ENCODE measurements at places on chromosomes 3 and 15.
A peak's percentile ranks its signal among the peaks of the same experiment; 100 is the strongest.

- DNase-seq, result no peak
Observed at GRCh38 chr15:96076350-96076749, 254.2 kb upstream of the NR2F2 start.

GRCh38 chr15:50113992-50114780 is 4.8 kb downstream of the ATP8B4 start:
- no peak for DNase-seq

DNA sequence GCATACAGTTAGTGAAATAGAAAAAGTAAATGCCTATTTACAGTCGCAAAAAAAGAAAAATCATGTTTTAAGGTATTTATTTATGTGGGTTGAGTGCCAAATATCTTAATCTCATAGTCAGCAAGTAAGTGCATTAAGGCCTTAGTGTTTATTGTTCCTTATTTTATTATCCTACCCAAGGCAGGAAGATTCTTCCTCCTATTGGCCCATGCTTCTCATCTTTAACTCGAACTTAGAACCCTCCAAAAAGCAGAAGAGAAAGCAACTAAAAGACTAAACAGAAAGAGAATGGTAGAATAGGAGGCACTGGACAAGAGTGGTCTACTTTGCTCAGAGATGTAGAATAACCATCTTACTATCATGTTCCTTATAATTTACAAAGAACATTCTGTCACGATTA is 7.5 kb downstream of the RFX7 start:
- DNase-seq, result no peak

GRCh38 chr3:69115731-69116130 is 6.7 kb downstream of the LMOD3 start:
- DNase-seq, result no peak

DNA sequence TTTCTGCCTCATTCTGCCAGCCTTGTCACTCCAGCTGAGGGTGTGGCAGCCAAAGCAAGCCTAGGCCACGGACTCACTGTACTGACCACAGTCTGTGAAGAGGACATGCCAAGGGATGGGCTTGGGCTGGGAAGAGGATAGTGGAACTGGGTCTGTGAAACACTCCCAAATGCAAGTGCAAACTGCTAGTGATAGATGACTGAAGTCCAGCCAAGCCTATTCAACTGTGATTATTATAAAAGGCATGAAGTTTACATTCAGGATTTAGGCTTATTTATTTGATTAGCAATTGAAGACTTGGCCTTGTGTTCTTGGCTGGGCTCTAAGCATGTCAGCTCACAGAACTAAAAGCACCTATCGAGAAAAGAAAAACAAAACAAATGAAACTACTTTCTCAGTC is 84.9 kb upstream of the UBE2E1 start:
- DNase-seq, result no peak

GRCh38 chr3:69121513-69121912 is 882 bp downstream of the LMOD3 start:
- DNase-seq, result no peak

GRCh38 chr3:105503191-105503593 is 136.5 kb downstream of the ALCAM start:
- DNase-seq, result no peak

DNA sequence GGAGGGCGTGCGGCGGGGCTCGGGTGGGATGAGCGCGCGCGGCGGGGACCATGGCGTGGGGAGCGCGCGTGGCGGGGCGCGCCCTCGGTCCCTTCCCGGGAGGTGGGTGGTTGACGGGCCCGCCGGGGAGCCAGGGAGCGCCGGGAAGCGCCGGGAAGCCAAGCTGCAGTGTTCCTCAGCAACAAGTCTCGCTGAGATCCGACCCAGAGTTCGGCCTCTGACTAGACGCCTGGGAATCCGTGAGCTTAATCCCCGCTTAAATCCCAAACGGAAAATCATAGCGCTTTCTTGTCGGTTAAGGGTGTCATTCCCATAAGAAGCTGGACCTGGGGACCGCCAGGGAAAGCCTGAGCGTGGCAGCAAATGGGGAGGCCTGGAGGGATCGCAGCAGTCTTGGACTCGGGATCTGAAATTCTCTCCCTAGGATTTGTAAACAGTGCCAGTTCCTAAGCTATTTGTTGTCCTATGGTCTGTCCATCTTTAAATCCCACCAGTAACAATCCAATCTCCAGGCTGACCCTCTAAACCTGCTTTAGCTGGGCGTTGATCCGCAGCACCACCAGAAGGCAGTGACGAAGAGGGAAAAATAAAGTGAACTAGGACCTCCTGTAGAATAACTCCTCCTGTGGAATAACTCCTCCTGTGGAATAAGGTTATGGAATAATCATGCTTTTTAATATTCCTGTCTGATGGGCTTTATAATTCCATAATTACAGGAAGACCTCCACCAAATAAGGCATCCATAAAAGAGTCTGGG is 570 bp upstream of the NEDD4 start:
- DNase-seq, result no peak

- DNase-seq, result no peak
Observed at GRCh38 chr3:158453865-158454264, 117.1 kb upstream of the MLF1 start.

- DNase-seq, result no peak
Observed at GRCh38 chr3:71052716-71053115, 530.8 kb downstream of the FOXP1 start.

DNA sequence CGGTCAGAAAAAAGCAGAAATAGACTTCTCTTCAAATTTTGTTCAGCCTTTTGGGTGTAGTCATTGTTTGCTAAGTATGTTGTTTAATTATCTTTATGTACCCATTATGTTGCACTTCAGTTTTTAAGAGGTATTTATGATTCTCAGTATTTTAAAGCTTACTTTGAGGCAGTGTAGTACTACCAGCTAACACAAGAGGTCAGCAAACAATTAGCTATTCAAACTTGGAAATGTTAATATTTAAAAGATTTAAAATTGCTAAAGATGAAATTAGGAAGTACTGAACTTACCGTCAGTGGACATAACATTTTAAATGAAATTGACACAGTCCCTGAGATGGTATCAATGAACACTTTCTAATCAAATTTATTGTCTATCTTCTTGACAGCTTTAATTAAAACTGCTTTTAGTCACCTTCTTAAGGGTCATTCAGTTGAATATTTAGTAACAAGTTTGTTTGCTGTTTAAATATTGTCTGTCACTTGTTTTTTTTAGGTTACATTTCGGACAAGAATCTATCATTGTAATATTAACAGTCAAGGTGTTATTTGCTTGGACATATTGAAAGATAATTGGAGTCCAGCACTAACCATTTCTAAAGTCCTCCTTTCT is 28.1 kb downstream of the NKIRAS1 start:
- DNase-seq, result no peak

GRCh38 chr3:7812490-7812889 is 689.1 kb upstream of the LMCD1 start:
- no peak for DNase-seq

GRCh38 chr3:82633319-82633718 is 871.9 kb upstream of the GBE1 start:
- DNase-seq, result no peak

DNA sequence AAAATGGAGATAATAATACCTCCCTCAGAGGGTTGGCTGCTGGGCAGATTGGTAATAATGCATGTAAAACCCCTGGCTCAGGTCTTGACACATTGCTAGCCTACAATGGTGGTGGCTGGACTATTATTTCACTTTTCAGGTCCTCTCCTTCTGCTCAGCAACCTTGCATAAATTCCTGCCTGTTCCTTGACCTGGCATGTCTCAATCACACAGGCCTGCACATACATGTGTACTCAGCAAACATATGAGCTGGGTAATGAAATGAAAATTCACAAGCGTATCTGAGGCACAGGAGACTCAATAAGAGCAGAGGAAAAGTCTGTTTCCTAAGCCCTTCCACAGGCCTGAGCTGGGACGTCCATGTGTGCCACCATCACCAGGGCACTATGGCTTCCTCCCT is 17.4 kb downstream of the VPS18 start:
- no peak for DNase-seq

DNA sequence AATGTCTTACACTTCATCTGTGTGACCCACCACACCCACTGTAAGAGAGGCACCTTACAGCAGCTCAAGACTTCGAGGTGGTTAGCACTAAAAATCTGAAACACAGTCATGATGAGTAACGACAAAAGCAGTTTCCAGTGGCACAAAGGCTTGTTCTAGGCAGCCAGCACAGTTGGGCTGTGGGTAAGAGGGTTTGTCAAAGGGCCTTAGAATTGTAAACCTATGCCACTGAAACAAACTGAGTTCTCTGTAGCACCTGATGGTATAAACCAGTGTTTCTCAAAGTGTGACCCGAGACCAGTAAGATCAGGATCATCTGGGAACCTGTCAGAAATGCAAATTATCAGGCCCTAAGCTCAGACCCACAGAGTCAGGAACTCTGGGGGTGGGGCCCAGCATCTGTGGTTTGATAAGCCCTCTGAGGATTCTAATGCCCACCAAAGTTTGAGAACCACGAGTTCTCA is 36.5 kb downstream of the DAPK2 start:
- peak; percentile 23 for DNase-seq

DNA sequence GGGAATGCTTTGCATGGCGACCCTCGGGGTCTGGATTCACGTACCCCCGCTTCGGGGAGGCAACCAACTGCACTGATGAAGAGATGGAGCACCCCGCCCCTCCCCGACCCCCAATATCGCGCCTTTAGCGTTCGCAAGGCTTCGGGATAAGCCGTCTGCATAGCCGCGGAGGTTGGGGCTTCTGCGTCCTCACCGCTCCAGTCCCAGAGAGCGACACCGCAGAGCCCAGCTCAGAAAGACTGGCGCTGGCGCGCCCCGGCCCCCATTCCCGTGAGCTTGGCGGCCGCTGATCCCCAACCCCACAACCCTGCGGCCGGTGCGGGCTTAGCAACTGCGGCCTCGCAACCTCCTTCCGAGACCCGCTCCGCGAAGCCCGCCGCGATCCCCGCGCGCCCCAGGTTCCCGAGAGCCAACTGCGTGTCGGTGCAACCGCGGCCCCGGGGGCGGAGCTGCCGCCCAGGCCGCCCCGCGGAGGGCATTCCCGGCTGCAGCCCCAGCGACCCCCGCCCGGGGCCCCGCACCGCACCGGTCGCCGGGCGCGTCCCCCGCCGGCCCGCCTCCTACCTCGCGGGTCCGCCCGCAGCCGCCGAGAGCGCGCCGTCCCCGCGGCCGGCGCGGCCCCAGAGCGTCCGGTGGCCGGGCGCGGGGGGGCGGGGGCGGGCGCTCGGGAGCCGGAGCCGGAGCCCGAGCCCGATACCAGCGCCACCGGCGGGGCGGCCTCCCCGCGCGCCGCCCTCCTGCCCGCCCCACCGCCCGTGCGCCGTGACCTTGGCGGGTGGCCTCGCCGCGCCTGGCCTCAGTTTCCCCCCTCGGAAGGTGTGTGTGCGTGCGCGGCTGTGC is 79.5 kb downstream of the IQSEC1 start:
- no peak for DNase-seq

DNA sequence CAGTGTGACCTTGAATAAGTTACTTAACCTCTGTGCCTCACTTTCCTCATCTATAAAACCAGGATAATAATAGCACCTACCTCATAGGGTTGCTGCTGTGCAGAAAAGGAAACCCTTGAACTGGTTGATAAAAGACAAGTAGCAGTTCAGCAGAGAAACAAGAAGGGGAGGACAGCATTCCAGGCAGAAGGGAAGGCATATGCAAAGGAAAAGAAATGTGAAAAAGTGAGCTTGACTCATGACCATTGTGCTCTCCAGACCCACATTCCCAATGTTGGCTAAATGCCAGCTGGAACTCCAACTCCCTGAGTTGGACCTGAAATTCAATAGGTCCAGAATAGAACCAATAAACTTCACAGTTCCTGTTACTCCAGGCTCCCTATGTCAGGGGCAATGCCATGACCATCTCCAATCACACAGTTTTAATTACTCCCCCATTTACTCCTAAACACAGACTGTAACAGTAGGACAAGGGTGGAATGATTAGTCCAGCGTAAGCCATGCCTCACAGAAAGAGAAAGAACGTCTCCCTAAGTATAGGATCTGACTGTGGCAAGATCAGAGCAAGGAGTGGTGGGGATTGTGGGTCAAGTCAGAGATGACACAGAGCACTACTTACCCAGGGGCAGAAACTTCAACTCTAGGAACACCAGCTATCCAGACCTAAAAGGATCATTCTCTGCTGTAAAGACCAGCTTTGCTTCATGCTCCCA is 26.9 kb downstream of the PRKAR2A start:
- no peak for DNase-seq

DNA sequence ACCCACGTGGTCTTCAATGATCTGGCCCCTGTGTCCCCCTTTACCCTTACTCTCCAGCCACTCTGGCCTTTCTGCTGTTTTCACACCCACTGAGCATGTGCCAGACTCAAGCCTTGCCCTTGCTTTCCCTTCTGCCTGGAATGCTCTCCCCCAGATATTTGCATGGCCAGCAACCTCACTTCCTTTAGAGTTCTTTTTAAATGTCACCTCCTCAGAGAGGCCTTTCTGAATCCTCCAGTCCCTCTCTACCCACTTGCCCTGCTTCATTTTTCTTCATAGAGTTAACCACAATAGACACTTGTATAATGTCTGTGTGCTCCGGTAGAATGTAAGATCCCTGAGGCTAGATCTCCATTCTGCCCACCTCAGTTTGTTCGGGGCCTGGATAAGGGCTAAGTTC is 39.4 kb upstream of the TIPARP start:
- DNase-seq, result no peak

DNA sequence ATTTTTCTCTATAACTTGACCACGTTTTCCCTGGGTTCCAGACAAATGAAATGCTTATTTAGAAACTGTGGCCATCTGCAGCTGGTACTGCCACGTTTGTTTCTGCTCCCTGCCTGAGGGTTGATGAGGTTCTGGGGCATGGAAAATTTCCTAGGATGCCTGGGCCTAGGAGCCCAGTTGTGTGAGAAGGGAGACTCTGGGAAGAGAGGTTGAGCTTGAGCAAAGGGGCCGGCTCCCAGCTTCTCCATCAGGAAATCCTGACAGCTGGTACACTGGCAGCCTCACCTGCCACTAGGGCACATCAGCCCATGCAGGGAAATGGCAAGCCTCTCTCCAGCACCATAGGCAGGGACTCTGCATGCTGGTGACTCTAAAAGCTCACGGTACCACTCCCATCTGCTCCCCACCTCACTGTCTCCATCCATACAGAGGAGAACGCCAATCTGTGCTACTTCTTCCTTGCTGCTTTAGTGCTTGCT is 165.4 kb upstream of the PPP2R3A start:
- DNase-seq, result no peak

- DNase-seq, result no peak
Observed at GRCh38 chr3:39707314-39707909, 102.0 kb upstream of the MYRIP start.
